ENCODE measurements at places on chromosomes 4 and X.

DNA sequence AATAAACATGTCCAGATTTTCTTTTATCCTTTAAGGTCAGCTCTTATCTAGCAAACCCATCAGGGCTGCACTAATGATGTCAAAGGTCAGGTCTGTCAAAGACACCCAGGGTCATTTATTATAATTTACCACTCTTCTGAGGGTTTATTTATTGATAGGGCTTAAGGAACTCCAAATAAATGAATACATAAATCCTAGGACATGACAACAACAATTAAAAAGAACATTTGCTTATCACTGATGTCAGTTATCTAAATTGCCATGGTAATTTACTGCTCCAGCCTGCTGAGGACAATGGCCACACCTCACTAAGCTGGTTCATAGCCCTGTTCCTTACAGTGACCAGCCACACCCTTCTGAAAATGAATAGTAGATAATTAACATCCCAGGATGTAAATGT, 317.1 kb downstream of the UNC5C start:
- no peak for DNase-seq

DNA sequence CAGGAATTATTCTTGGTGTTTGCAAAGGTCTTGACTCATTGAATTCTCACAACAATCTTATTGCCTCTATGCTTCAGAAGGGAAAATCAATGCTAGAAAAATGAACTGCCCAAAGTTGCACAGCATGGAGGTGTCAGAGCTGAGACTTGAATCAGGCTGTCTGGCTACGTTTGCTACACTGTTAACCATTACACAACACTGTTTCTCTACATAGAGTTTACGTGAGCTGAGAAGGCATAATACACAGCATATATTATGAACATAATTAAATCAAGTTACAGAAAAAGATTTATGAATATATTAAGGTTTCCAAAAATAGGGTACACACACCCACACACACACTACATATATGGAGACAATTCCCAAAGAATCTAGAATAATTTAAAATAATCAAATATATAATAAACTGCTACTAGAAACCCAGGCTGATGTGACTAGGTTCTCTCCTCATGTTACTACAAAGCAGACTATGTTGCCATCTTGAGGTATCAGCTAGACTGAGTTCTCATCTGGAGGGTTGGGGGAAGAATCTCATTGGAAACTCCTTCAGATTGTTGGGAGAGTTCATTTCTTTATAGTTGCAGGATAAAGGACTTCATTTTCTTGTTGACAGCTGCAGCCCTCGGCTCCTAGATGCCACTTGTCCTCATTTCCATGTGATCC, 1270.5 kb downstream of the ARAP2 start:
- DNase-seq, result no peak

DNA sequence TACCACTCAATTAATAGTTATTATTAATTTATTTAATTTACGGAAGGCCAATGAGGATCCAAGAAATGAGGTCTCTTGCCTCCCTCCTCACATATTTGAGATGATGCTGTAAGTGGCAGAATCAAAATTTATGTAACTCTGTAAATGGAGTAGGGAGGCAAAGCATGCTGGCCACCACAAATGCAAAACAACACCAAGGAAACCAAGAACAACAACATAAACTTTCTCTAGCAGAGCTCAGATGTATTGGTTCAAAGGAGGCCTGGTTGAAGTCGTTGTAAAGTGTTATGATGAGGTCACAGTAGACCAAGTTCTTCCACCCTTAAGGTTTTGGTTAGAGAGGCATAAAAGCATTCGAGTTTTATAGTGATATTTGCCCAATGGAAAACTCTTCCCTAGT, 194.8 kb upstream of the FAT1 start:
- DNase-seq, result no peak

DNA sequence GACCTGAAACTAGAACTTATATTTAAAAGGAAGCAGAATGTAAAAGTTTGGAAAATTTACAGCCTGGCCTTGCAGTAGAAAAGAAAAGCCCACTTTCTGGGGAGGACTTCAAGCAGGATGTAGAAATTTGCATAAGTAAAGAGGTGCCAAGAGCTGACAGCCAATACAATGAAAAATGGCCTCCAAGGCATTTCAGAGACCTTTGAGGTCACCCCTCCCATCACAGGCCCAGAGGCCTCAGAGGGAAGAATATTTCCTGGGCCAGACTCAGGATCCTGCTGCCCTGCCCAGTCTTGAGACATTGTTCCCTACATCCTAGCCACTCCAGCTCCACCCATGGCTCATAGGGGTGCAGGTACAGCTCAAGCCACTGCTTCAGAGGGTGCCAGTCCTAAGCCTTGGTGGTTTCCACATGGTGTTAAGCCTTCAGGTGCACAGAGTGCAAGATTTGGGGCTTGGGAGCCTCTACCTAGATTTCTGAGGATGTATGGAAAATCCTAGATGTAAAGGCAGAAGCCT, 518.9 kb upstream of the INTU start:
- no peak for DNase-seq

DNA sequence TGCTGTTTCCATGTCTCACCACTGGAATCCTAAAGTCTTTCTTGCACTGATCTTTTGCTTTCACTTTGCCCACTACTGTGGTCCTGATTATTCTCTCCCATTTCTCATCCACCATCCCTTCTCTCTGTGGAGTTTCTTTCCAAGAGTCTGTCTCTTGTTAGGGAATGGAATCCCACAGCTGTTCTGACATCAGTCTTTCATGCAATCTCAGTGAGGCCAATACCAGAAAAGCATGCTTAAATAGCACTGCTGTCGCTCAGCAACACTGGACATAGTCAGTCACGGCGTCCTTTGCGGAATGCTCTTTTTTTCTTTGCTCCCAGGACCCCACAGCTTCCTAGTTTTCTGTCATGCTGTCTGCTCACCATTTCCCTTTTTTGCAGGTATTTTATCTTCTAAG, 20.1 kb downstream of the SLITRK4 start:
- no peak for DNase-seq

DNA sequence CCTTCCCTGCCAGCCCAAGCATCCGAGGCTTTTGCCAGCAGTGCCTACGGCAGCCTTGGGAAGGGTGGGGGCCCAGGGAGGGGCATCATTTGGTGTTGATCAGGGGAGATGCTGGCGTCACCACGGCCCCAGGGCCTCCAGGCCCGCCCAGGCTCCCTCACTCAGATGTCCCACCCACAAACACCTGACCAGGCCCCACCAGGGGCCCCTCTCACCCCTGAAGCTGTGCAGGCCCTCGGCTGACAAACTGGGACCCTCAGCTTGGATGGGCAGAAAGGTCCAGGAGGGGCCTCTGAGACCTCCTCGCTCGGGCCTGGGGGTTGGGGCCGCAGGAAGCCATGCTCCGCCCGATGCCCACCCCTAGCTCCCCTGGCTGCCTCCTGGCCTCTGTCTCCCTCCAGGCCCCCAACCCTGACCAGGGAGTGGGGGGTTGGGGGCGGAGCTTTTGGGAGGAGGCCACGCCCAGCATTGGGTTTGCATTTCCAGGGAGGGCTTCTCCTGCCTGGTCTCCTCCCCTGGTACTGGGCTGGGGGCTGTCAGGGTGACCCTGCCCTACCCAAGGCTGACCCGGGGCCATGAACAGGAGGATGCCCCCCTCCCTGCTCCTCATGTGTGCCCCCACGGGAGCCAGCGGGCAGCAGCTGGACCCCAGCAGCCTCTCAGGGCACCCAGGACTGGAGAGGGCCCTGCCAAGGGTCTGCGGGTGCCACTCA, 33.4 kb upstream of the SPON2 start:
- DNase-seq, result no peak

DNA sequence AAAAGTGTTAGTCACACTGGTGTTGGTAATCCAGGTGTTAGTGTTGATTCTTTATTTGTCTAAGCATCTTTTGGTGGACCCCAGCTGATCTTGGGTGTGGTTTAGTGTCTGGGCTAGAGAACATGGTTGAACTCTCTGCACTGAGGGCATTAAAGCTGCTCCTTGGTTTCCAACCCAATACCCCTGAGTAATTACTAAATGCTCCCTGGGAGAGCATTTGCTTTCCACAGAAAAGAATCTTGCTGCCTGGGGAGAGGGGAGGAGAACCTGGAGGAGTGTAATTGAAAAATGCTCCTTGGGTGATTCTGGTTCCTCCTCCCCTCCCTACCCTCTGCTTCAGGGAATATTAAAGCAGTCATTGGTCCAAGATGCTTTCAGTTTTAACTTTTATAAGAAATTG, 3.1 kb downstream of the GUCY1B1 start:
- DNase-seq, result no peak

- DNase-seq, result no peak
Measured at GRCh38 chr4:127579821-127580220, 52.9 kb upstream of the INTU start.
